ENCODE measurements at places on chromosomes 2 and 18. TPM values are rescaled to one million over a fixed set of nuclear protein-coding genes. Genes with fewer than 3 reads are reported as not detected.

AKAIN1 gene
- total RNA-seq: not detected

SERPINB8 gene
- 24.1 TPM for total RNA-seq

TXNDC2 gene
- total RNA-seq: 0.87 TPM

AMER3 gene
- total RNA-seq: not detected

POTEJ gene
- total RNA-seq: not detected

AQP12A gene
- total RNA-seq: not detected

SLC5A7 gene
- total RNA-seq: 0.06 TPM

TGFA gene
- total RNA-seq: 45.0 TPM

TIMM21 gene
- 120 TPM for total RNA-seq

GAREM1 gene
- total RNA-seq: 0.86 TPM

TWIST2 gene
- 5.8 TPM for total RNA-seq

PRKAG3 gene
- not detected for total RNA-seq

CNOT11 gene
- total RNA-seq: 44.9 TPM

CD8A gene
- not detected for total RNA-seq

SPHKAP gene
- not detected for total RNA-seq

DSG2 gene
- 21.1 TPM for total RNA-seq

KLHL30 gene
- total RNA-seq: not detected

CYP27A1 gene
- total RNA-seq: 5.8 TPM

ASB18 gene
- 0.15 TPM for total RNA-seq

Measured in PC-3 (cell line).